ENCODE measurements at places on chromosomes 16 and 17. TPM values are rescaled to one million over a fixed set of nuclear protein-coding genes. Genes with fewer than 3 reads are reported as not detected.

The SCGB1C2 gene
- total RNA-seq: not detected

The KRT12 gene
- not detected for total RNA-seq

The PRSS8 gene
- total RNA-seq: 3.9 TPM

The PRDM7 gene
- not detected for total RNA-seq

The ANTKMT gene
- 22.6 TPM for total RNA-seq

The KRT33B gene
- not detected for total RNA-seq

The ABCA3 gene
- total RNA-seq: 4.9 TPM

The HOXB4 gene
- total RNA-seq: not detected

DNA sequence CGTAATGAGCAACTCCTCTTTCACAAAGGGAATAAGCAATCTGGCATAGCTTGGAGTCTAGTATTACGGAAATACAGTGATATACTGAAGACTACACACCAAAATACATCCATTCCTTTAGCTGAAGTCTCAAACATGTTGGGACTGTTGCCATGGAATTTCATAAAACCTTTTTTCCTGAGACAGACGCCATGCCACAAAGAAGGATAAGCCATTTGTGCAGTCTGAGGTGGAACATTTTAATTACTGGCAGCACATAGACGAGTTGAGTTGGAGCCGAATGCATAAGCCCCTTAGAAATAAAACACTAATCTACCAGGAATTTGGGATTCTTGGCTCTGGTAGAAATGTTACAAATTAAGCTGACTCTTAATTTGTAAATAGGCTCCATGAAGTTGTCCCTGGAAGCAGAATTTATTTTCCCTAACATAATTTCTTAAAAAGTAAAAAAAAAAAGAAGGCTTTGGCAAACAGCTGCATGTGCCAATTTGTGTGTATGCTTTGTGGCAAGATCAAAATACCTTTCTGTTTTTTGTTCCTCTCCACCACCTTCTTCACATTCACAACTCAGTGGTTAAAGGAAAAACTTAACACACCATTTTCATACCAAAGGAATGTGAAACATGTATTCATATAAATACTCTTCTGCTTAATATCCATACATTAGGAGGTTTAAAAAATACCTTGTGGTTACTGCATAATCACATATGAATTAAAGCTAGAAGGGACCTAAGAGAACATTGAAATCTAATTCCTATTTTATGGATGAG, 25.5 kb downstream of the GRB7 start:
- H3K27ac ChIP-seq: no peak overlapping the region
- peaks cover 11% of the 10 kb centered on the region for H3K4me1 ChIP-seq
- H3K27me3 ChIP-seq: peaks cover 17% of the 10 kb centered on the region
- H3K4me3 ChIP-seq: no peak overlapping the region
- no peaks in the 10 kb centered on the region for H3K36me3 ChIP-seq

DNA sequence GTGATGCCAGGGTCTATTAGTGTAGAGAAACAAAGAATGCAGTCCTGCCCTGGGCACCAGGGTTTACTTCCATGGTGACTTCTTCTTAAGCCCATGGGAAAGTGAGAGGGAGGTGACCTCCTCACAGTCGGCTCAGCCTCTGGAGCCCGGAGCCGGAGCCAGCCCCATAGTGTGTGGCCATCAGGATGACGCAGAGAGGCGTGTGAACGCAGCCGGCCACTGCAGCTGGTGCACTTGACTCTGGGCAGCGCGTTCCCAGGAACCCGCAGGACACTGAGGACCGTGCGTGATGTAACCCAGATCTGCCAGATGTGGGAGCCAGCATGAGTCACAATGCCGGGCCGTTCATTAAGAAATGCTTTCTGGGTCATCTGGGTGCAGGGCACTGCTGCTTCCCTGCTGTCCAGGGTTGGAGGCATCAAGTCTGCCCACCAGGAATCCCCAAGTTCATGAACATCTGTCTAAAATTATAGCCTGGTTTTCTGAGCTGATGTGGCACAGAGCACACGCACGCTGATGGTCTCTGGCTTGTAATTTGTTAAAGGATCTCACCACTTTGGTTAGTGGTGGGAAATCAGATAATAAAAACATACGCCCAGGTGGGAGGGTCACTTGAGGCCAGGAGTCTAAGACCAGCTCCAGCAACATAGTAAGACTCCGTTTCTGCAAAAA, 114.1 kb downstream of the PITPNC1 start:
- peaks cover 39% of the 10 kb centered on the region for H3K4me1 ChIP-seq
- H3K36me3 ChIP-seq: no peaks in the 10 kb centered on the region
- peak overlapping the region; percentile 62 for H3K27ac ChIP-seq
- H3K27me3 ChIP-seq: no peaks in the 10 kb centered on the region
- peak; percentile 98 for DNase-seq

DNA sequence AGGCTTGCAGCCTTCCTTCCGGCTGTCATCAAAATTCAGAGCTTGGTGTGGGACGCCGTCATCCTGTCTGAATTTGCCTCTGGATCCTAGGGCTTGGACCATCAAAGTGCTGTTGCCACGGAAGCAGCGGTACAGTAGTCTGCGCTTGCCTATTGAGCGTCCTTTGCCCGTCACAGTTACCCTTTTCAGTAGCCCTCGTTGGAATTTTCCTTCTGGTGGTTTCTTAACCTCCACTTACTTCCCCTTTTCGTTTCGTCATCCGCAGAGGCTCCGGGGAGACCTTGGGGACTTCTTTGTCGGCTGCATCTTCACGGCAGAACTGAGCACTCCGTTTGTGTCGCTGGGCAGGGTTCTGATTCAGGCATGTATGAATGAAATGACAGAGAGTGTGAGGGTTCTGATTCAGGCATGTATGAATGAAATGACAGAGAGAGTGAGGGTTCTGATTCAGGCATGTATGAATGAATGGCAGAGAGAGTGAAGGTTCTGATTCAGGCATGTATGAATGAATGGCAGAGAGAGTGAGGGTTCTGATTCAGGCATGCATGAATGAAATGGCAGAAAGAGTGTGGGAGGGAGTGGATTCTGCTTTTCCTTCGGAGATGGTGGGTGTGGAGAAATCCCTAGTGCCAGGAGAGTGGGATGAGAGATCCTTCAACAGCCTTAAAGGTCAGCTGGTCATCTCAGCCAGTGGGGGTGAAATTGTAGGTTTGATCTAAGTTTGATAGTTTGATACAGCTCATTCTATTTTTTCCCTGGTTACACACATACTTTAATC, 8.0 kb downstream of the TLCD3A start:
- H3K4me1 ChIP-seq: peaks cover 4% of the 10 kb centered on the region
- H3K27ac ChIP-seq: no peak overlapping the region
- H3K36me3 ChIP-seq: peaks cover 50% of the 10 kb centered on the region

DNA sequence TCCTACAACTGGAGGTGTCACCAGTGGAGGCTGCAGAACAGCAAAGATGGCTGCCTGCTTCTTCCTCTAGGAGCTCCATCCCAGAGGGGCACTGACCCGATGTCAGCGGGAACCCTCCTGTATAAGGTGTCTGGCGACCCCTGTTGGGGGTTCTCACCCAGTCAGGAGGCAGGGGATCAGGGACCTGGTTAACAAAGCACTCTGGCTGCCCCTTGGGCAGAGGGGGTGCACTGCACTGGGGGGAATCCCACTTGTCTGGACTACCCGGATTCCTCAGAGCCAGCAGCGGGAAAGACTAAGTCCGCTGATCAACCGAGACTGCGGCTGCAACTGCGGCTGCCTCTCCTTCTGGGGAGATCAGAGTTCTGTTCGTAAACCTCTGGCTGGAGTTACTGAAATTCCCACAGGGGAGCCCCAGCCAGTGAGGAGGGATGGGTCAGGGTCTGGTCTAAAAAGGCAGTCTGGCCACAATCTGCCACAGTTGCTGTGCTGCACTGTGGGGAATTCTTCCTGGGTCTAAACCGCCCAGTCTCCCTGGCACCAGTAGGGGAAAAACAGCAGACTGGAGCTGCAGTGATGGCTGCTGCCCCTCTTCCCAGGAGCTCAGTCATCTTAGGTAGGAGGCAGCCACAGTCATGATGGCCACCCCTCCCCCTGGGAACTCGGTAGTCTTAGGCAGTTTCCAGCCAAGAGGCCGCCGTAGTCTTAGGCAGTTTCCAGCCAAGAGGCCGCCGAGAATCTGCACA, 213.4 kb downstream of the CYB561 start:
- no peak for DNase-seq
- H3K27me3 ChIP-seq: no peaks in the 10 kb centered on the region
- H3K4me3 ChIP-seq: no peak overlapping the region
- no peak overlapping the region for H3K27ac ChIP-seq

- peak overlapping the region; percentile 52 for H3K4me3 ChIP-seq
- no peaks in the 10 kb centered on the region for H3K36me3 ChIP-seq
- H3K4me1 ChIP-seq: peaks cover 24% of the 10 kb centered on the region
- no peak for DNase-seq
Measured at GRCh38 chr17:83078378-83079351, 744 bp upstream of the METRNL start.

- H3K4me3 ChIP-seq: no peak overlapping the region
- H3K27ac ChIP-seq: no peak overlapping the region
- no peaks in the 10 kb centered on the region for H3K4me1 ChIP-seq
Measured at GRCh38 chr16:16971042-16971441, 499.7 kb downstream of the XYLT1 start.

GRCh38 chr16:48156790-48157209, 1.0 kb upstream of the ABCC12 start:
- peaks cover 13% of the 10 kb centered on the region for H3K4me1 ChIP-seq
- H3K27ac ChIP-seq: no peak overlapping the region
- no peak overlapping the region for H3K4me3 ChIP-seq
- no peaks in the 10 kb centered on the region for H3K27me3 ChIP-seq

- peak; percentile 88 for DNase-seq
- peak overlapping the region; percentile 86 for H3K27ac ChIP-seq
- peaks cover 32% of the 10 kb centered on the region for H3K4me1 ChIP-seq
- no peaks in the 10 kb centered on the region for H3K36me3 ChIP-seq
Measured at GRCh38 chr17:53626286-53626685, 196.4 kb upstream of the KIF2B start.

DNA sequence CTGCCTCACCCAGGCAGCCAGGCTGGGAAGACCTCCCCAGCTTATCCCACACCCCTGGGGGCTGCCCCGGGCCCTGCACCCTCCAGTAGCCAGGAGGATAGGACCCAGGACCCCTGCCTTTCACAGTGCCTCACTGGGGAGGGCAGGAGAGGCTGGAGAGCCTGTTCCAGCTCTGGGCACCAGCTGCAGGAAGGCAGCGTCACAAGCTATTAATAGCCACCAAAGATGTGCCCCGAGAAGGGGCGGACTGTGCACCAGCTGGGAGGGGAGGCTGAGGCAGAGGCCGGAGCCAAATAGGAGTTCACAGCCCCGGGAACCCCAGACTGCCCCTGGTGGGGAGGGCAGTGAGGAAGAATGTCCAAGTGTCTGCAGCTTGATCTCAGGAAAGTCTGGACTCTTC, 8.8 kb downstream of the SBK1 start:
- DNase-seq: no peak
- no peaks in the 10 kb centered on the region for H3K36me3 ChIP-seq
- no peaks in the 10 kb centered on the region for H3K27me3 ChIP-seq
- H3K4me1 ChIP-seq: no peaks in the 10 kb centered on the region
- H3K27ac ChIP-seq: no peak overlapping the region

- H3K27me3 ChIP-seq: no peaks in the 10 kb centered on the region
- no peak for DNase-seq
- no peak overlapping the region for H3K27ac ChIP-seq
- H3K36me3 ChIP-seq: no peaks in the 10 kb centered on the region
- peaks cover 3% of the 10 kb centered on the region for H3K4me1 ChIP-seq
- H3K4me3 ChIP-seq: no peak overlapping the region
Measured at GRCh38 chr16:64408699-64409098, 713.2 kb downstream of the CDH11 start.

DNA sequence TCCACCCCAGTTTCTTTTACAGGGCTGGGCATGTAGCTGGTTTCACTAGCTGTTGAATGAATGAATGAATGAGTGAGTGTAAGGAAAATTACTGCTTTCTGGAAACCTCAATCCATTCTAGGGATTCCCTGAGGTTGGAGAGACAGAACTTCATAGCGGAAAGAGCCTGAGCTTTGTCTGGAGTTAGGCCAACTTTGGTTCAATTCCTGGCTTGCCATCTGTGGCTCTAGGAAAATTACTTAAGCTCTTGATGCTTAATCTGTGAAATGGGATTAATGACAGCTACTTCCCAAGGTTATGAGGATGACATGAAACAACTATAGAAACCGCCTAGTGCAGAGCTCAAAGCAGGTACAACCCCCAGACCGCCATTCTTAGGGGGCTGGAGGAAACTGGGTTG, 76.3 kb upstream of the AXIN2 start:
- H3K4me3 ChIP-seq: no peak overlapping the region
- no peaks in the 10 kb centered on the region for H3K36me3 ChIP-seq
- no peak overlapping the region for H3K27ac ChIP-seq
- no peaks in the 10 kb centered on the region for H3K4me1 ChIP-seq

DNA sequence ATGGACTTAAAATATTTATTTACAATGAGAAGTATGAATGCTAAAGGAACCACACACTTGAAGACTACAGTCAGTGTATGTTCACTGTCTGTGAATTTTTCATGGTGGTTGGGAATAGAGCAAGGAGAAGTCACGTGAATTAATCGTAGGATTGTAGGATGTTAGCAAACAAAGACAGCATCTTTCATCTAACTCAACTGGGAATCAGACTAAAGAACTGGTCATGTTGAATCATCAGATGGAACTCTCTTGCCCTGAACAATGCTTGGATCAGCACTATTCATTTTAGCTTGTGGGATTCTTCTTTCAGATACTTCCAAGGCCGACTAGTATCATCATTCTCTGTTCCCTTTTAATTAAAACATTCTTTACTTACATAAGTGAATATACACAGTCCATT, 18.1 kb downstream of the KCNJ2 start:
- H3K27me3 ChIP-seq: no peaks in the 10 kb centered on the region
- no peaks in the 10 kb centered on the region for H3K36me3 ChIP-seq
- no peak overlapping the region for H3K4me3 ChIP-seq
- peaks cover 8% of the 10 kb centered on the region for H3K4me1 ChIP-seq
- no peak overlapping the region for H3K27ac ChIP-seq
- peak; percentile 61 for DNase-seq

DNA sequence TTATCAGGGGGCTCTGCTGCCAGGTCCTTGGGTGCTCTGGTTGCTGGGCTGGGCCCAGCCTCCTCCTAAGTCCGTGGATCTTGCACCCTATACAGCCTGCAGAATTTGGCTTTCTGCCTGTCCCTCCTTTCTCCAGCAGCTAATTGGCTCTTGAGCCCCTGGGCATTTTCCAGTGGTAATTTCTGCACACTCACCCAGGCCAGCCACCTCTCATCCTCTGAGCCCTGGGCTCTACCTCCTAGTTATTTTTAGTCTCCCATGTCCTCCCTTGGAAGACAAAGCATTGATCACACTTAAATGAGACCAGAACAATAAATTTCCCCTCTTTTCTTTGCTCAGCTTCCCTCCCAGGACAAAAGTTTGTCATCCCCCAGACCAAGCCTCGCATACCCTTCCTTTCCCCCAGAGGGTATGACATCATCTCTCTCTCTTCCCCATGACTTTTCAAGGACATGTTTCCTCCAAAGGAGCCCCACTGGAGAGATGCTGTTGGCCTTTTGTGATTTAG, 38.1 kb downstream of the C17orf75 start:
- H3K4me1 ChIP-seq: no peaks in the 10 kb centered on the region
- H3K4me3 ChIP-seq: no peak overlapping the region
- no peaks in the 10 kb centered on the region for H3K36me3 ChIP-seq

Measured in astrocyte (in vitro differentiated cells and primary cell).